ENCODE measurements at places on chromosomes 2 and 18.

GRCh38 chr18:55387139-55387984, 200.6 kb downstream of the TCF4 start:
- DNase-seq = no peak

GRCh38 chr2:42252464-42252863, 83.3 kb downstream of the EML4 start:
- DNase-seq = no peak

- no peak for DNase-seq
Measured at GRCh38 chr2:41199334-41199733, 747.4 kb upstream of the SLC8A1 start.

GRCh38 chr2:4354678-4355077, 651.3 kb downstream of the DCDC2C start:
- no peak for DNase-seq

DNA sequence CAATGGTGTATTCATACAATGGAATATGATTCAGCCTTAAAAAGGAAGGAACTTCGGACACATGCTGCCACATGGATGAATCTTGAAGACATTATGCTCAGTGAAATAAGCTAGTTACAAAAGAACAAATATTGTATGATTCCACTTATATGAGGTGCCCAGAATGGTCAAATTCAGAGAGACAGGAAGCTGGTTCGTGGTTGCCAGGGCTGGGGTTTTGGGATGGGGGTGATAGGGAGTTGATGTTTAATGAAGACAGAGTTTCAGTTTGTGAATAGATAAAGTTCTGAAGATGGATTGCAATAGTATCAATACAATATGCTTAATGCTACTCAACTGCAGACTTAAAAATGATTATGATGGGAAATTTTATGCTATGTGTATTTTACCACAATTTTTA, 28.0 kb upstream of the MC2R start:
- DNase-seq = no peak

GRCh38 chr2:119683713-119684443, 4.9 kb downstream of the TMEM177 start:
- no peak for DNase-seq

- DNase-seq = no peak
Measured at GRCh38 chr2:189293164-189293563, 113.6 kb upstream of the COL5A2 start.

DNA sequence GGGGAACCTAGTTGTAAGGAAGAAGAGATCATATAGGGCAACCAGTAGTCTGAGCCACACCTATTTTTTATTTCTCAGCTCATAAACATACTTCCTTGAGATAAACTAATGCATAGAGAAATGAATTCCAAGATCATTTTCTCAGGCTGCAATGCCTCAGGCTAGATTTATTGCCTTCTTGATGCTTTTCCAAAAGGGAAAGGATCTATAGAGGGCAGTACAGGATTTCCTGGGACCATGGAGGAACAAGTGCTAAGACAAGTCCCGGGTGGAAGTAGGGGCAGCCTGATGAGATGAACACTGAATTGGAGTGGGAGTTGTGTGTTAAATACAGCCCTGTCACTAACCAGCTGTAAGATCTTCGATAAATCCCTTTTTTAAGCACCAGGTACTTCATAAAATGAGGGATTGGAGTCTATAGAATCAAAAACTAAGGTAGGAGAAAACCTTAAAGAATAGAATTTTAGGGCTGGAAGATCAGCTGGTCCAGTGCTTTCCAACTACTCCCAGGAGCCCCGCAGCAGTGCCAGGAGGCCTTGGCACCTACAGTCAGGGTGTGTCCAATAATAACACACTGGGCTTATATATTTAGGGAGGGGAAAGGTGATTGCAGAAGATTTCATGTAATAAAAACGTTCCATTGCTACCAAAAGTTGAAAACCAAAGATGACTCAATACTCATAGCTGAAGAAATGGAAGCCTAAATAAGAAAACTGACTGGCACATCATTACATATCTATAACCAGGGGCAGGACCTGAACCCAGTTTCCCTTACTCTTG, 58.1 kb downstream of the SERTAD2 start:
- peak; percentile 27 for DNase-seq

GRCh38 chr2:56148825-56149224, 35.0 kb upstream of the CCDC85A start:
- no peak for DNase-seq
